Stimulated activated CD8-positive, alpha-beta memory T cell treated with anti-CD3 and anti-CD28 coated beads, Interleukin-15, amount 100 ng/mL, for 4 hours (primary cell): ENCODE measurements at places on chromosomes 7 and 10.

GRCh38 chr7:5363729-5364128 lies 59.9 kb downstream of the TNRC18 start:
- no peak for DNase-seq

DNA sequence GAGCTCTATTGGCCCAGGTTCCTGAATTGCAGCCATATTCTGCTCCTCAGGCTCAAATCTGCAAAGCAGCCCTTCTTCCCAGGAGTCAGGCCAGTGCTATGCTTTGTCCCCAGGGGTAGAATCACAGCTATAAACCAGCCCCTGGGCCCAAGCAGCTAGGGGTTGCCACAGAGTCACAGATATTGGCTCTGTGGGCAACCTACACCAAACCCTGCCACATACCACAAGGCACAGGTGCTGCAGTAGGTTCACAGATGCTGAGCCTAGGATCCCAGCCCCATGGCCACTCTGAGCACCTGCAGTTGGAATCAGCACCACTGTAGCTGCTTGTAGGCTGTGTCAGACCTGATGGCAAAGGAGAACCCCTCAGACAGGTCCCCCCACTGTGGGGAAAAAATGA lies 43.1 kb upstream of the CAMK2B start:
- DNase-seq, result no peak

- no peak for DNase-seq
Observed at GRCh38 chr7:17434841-17435692, 136.6 kb downstream of the AHR start.

- no peak for DNase-seq
Observed at GRCh38 chr7:101185258-101185839, 5.3 kb upstream of the NAT16 start.

GRCh38 chr7:33601101-33601500 lies 304.2 kb upstream of the BMPER start:
- no peak for DNase-seq

- DNase-seq, result no peak
Observed at GRCh38 chr7:101519324-101520023, 109.6 kb downstream of the MYL10 start.

DNA sequence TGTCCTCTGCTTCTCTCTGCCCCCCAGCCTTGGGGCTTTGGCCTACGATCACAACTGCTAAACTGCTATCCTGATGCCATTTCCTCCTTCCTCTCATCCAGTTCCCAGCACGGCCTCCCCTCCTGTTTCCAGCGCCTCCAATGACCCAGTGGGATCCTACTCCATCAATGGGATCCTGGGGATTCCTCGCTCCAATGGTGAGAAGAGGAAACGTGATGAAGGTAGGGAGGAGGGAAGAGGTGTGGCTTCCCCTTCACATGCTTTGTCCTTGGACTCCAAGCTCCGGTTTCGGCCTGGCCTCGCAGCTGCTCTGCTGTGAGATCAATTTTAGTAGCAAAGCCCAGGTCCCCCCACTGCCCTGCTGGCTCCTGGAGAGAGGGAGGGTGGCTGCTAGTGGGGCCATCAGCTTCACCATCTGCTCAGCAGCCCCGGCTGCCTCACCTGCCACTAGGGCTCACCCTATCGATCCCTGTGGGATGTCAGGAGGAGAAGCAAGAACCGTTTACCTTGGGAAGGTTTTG lies 35.8 kb downstream of the PAX2 start:
- no peak for DNase-seq

DNA sequence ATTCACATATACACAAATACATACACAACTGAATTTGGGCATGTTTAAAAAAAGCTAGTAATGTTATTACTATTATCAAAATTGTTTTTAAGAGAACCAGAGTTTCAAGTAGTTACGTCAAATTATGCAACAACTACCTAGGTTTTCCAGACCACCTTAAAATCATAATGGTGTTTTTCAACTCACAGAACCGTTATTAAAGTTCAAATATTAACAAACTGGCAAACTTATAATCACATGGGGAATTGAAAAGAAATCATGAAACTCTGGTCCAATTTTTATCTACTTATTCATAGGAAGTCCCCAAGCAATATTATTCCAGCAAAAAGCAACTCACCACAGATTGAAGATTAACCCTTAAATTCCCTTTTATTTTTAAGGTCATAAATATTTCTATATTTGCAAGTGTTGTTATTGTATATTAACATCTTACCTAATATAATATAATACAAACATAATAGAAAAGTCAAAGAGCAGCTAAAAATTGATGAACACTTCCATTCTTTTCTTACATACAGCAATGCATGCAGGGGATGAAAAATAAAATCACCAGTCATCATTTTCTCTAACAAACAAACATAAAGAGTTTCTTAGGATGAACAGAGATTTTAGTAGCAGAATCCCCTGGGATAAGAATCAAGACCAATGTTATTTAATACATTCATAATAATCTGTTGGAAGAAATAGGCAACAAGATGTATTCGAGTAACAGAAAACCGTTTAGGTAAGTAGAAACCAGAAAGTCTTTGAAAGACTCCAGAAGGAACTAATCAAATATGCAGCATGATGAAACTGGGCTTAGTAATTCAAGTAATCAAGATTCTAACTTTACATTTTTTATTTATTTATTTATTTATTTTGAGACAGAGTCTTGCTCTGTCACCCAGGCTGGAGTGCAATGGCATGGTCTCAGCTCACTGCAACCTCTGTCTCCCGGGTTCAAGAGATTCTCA lies 391.1 kb downstream of the PARD3 start:
- DNase-seq, result no peak

DNA sequence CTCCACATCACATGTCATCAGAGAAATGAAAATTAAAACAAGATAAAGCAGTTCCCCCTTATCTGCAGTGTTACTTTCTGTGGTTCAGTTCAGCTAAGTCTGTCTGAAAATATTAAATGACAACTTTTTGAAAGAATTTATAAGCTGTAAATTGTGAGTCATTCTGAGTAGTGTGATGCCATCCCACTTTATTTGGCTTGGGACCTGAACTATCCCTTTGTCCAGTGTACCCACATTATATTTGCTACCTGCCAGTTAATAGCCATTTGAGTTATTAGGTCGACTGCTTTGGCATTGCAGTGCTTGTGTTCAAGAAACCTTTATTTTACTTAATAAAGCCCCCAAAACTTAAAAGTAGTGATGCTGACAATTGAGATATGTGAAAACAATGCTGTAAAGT lies 804.2 kb downstream of the ANKRD7 start:
- no peak for DNase-seq

DNA sequence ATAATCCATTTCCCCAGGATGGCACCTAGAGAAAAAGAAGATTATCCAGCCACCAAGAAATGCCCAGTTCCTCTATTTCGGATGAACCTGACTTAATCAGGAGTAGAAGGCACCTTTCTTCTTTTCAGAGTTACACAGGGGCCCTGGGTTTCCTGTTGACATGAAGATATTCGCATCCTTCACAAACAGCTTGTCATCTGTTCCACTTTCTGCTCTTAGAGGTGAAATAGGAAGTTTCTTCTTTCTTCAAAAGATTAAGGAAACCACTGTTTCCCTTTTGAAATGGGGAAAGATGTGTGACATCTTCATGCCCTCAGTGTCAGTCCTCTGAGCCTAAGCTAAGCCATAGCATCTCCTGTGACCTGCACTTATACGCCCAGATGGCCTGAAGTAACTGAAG lies 39.1 kb upstream of the RAB18 start:
- DNase-seq, result no peak
